ENCODE measurements at places on chromosomes 7 and 10.

DNA sequence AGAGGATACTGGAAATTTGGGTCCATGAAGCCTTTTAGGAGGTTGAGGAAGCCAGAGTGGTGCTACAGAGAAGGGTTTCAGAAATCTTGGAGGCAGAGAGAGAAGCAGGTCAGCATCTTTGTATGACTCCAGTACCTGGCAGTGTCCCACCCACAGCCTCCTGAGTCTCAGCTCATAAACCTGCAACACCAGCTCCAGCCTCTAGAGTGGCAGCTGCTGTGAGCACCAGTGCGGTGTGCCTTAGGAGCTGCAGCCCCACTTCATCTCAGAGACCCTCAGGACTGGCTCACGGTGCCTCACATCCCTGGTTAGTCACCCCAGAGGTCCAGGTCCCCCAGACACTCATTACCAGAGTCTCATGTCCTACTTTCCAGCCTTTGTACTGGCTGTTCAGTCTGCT is 84.8 kb upstream of the PRKAR2B start:
- DNase-seq = peak; percentile 4

- DNase-seq = peak; percentile 58
Observed at GRCh38 chr10:91909117-91909677, at the start of gene FGFBP3. Gene FGFBP3 (minus strand): TSS chr10:91909486. CDS start chr10:91908969, 517 bp downstream.

DNA sequence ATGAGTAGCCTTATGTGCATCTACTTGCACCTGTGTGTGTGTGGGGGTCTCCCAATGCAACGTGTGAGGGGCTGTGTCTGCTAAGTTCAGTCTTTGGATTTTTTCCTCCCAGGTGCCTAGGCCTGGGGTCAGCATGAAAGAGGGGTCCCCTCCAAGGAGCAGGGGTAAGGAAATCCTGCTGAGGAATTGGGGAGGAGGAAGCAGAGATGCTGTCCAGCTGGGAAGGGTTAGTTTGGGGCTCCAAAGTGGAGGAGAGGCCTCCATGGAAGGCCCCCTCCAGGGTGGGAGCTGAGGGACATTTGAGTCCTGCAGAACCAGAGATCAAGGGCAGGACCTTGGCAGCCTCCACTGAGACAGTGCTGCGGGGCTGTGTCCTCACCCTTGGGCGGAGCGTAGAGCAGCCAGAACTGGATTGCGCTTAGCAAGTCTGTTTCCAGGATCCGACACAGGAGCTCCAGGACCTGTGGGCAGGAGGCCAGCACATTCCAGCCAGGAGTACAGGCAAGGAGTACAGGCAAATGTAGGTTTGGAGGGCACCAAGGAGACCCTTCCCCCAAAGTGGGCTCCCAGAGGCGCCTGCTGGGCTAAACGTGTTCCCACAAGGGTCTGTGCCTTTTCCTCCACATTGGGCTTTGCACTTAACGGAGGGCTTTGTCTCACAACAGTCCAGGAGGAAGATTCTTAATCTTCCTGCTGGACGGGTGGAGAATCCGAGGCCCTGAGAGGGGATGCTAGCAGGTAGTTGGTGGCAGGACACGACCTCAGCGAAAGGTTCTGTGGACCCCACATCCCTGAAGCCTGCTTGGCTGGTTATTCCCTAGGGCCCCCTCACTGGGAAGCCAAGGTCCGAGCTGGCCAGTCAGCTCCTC is 10.1 kb downstream of the TBATA start:
- no peak for DNase-seq

DNA sequence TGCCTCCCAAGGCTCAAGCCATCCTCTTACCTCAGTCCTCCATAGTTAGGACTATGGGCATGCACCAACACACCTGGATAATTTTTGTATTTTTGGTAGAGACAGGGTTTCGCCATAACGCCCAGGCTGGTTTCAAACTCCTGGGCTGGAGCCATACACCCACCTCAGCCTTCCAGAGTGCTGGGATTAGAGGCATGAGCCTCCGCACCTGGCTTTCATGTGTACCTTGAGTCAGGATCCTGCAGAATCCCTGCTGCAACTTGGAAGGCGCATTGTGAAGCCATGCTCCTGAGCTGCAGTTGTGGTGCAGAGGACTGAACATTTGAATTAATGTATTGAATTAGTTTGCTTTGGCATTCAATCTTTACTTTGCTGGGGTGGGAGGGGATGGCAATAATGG is 29.4 kb upstream of the NMT2 start:
- no peak for DNase-seq

GRCh38 chr7:29877196-29877595 is 70.9 kb downstream of the WIPF3 start:
- DNase-seq = no peak

GRCh38 chr10:73414230-73414945 is 530 bp upstream of the ANXA7 start:
- no peak for DNase-seq

- peak; percentile 32 for DNase-seq
Observed at GRCh38 chr7:67913604-67914003, 917.0 kb downstream of the TYW1 start.

GRCh38 chr7:82414389-82414788 is 29.2 kb downstream of the CACNA2D1 start:
- no peak for DNase-seq

- peak; percentile 30 for DNase-seq
Observed at GRCh38 chr10:59907537-59907917, 1.2 kb upstream of the CCDC6 start.

- DNase-seq = no peak
Observed at GRCh38 chr10:69902835-69903535, 101.3 kb downstream of the COL13A1 start.

GRCh38 chr10:72370201-72370722 is 15.5 kb upstream of the DNAJB12 start:
- peak; percentile 76 for DNase-seq

- peak; percentile 48 for DNase-seq
Observed at GRCh38 chr7:17302575-17303142, 4.2 kb downstream of the AHR start.

- peak; percentile 88 for DNase-seq
Observed at GRCh38 chr7:26279405-26279804, 12.3 kb upstream of the SNX10 start.

GRCh38 chr7:81777697-81778096 is 7.8 kb upstream of the HGF start:
- no peak for DNase-seq

GRCh38 chr7:42961170-42961569 is 29.0 kb downstream of the MRPL32 start:
- no peak for DNase-seq

DNA sequence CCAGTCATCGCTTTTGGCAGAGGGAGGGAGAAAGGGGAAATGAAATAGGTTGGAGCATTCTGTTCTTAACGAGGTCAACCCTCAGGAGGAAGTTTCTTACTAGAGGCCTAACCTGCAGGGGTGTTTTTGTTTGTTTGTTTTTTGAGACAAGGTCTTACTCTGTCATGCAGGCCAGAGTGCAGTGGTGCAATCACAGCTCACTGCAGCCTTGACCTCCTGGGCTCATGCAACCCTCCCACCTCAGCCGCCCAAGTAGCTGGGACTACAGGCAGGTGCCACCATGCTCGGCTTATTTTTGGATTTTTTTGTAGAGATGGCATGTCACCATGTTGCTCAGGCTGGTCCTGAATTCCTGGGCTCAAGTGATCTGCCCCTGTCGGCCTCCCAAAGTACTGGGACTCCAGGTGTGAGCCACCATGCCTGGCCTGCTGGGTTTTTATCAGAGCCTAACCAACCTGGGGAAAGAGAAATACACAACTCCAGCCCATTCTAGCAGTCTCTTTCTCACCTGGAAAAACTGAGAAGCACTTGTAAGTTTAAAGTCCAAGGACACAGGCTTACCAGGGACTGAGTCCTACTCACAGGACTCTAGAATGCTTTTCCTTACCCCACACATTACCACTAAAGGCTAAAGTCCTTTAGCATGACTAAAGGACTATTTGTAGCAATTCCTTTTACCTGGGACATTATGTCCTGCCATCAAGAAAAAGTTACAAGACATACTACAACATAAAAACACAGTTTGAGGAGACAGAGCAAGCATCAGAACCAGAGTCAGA is 101.0 kb upstream of the EGFR start:
- DNase-seq = no peak

- DNase-seq = no peak
Observed at GRCh38 chr7:98826811-98827231, 43.0 kb downstream of the TMEM130 start.

GRCh38 chr7:152512706-152513105 is 76.9 kb upstream of the KMT2C start:
- DNase-seq = peak; percentile 28

DNA sequence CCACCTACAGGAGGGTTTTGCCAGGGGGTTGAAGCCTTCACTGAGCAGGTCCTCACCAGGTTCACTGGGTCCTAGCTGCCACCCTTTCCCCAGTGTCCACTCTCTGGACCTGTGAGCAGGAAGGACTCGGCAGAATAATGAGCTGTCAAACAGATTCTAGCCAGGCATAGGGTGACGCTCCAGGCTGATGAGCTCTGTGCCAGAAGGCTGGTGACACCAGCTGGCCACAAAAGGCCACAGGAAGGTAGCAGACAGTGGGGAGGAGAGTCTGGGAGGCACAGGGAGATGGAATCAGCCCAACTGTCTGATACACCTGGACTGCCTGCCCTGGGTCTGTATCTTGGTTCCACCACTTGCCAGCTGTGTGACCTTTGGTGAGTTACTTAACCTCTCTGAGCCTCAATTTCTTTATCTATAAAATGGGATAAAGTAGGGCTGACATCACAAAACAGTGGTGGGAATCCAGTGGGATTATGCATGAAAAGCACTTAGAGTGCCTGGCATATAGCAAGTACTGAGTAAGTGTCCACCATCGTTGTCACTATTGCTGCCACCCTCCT is 26.7 kb upstream of the NDST2 start:
- DNase-seq = no peak

DNA sequence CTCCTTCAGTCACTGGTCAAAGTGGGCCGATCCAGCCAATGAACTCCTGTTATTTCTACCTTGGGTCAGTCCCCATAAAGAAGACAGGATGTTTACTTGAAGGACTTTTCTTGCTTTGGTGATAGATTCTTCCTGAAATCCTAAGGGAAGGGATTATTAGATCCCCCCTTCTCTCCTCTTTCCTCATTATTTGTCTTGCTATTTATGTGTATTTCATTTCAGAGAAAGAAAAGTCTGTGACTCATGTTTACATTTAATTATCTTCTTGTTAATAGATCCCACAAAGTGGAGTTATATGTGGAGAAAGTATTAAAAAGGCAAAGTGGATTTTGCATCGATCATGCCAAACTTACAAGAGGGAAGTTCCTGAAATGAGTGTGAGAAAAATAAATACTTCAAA is 341.5 kb downstream of the PHTF2 start:
- no peak for DNase-seq

DNA sequence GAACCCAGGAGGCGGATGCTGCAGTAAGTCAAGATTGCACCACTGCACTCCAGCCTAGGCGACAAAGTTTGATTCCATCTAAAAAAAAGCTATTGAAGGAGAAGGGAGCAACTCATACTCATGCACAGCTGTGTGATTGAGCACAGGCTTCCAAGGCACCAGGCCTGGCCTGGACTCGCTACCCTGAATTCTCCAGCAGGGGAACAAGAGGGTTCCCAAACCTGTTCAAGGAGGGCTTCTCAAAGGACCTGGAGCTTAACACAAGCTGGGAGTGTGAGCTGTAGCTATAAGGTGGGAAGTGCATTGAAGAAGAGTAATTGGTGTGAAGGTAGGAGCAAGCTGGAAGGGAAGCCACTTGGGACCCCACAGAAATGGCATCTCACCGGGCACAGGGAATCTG is 15.1 kb upstream of the DDIT4 start:
- DNase-seq = no peak

GRCh38 chr10:62068464-62068863 is 167.0 kb downstream of the ARID5B start:
- no peak for DNase-seq

GRCh38 chr7:111998326-111998725 is 207.9 kb downstream of the DOCK4 start:
- no peak for DNase-seq

GRCh38 chr7:94396037-94396431 is 1.3 kb downstream of the COL1A2 start:
- no peak for DNase-seq

GRCh38 chr10:76082956-76083355 is 651.5 kb downstream of the LRMDA start:
- no peak for DNase-seq

- no peak for DNase-seq
Observed at GRCh38 chr7:81327468-81328266, 408.8 kb upstream of the SEMA3C start.

DNA sequence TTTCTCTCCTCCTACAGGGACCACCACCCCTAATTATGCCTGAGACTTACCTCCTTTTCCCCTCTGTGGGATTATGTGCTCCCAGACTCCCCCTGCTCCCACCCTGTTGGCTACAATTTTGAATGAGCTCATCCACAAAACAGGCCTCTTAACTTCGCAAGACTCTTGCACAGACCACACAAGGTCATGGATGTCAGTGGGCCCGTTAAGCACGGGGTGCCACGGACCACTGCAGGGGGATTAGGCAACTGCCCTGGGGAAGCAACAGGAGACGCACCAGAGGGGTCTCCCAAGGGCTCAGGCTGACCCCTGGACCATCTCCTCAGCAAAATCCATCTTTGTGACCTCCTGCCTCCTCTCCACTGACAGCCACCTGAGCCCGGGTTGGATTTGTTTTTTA is 42.1 kb upstream of the COL13A1 start:
- no peak for DNase-seq

DNA sequence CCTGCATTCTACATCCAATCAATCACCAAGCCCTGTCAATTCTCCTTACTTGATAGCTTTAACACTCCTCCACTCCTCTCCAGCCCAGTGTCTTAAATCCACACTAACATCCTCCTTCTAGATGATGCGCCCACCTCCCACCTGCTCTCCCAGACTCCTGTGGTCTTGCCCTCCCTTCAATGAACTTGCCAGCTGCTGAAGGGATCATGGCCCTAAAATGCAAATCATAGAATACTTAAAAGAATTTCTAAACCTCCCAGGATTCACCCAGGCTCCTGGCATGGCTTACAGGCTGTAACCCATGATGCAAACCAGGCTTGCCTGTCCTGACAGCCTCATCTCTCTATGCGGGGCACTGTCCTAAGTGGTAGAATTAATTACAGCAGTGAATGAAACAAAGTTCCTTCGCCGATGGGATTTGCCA is 43.6 kb downstream of the SYPL1 start:
- DNase-seq = no peak

- DNase-seq = no peak
Observed at GRCh38 chr7:3289996-3290395, 11.1 kb upstream of the SDK1 start.

DNA sequence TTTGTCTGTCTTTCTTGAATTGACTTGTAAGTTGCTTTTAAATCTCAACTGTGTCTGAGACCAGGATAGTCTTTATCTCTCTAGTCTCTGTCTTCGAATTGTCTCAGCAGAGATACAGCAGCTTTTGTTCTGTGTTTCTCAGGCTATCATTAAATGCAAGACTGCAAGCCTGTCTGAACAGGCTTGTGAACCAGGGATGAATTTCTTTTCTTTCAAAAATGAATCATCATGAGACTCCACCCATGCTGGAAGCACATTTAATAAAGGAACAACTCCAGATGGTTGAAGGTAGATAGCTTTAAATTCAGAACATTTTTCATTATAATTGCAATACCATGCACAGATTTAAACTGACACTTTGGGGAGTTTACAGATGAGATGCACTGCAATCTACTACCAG is 155.9 kb downstream of the SEC23IP start:
- no peak for DNase-seq

- no peak for DNase-seq
Observed at GRCh38 chr10:12350925-12351324, 1.6 kb downstream of the CAMK1D start.

- DNase-seq = no peak
Observed at GRCh38 chr10:13496164-13496563, 32.6 kb downstream of the BEND7 start.
